Fibroblast of villous mesenchyme (primary cell): ENCODE measurements at places on chromosomes 16 and 17. TPM values are rescaled to one million over a fixed set of nuclear protein-coding genes. Genes with fewer than 3 reads are reported as not detected.

Gene CDH11
- total RNA-seq = 265 and 290 TPM in 2 replicates

Gene MINK1
- 21.6 and 38.0 TPM in 2 replicates for total RNA-seq

Gene C16orf90
- total RNA-seq = not detected in 2 replicates

Gene CSH1
- total RNA-seq = not detected in 2 replicates

Gene TCAP
- under 0.01 TPM in 1 of 2 replicates, not detected in the other for total RNA-seq

Gene WNK4
- total RNA-seq = 1.3 and 3.9 TPM in 2 replicates

Gene KIF2B
- total RNA-seq = not detected in 2 replicates

Gene UBE2O
- 17.4 and 25.9 TPM in 2 replicates for total RNA-seq

Gene ABCA8
- total RNA-seq = 1.6 and 2.2 TPM in 2 replicates

Gene ADORA2B
- total RNA-seq = 14.8 and 50.5 TPM in 2 replicates

Gene P2RX5
- total RNA-seq = 0.32 and 2.2 TPM in 2 replicates

Gene PARD6A
- total RNA-seq = 0.97 and 2.6 TPM in 2 replicates

Gene KRTAP1-1
- not detected in 2 replicates for total RNA-seq

Gene OR1F1
- total RNA-seq = under 0.01 and 0.43 TPM in 2 replicates

Gene RGS11
- 0.64 and 0.86 TPM in 2 replicates for total RNA-seq

Gene EVPLL
- total RNA-seq = not detected in 2 replicates

Gene TEX19
- under 0.01 TPM in 1 of 2 replicates, not detected in the other for total RNA-seq

Gene CDT1
- total RNA-seq = 7.8 and 12.6 TPM in 2 replicates

Gene NOB1
- 22.0 and 23.8 TPM in 2 replicates for total RNA-seq

Gene PROCA1
- total RNA-seq = under 0.01 and 1.6 TPM in 2 replicates

Gene MYO1D
- 19.0 and 54.8 TPM in 2 replicates for total RNA-seq

Gene SUZ12
- total RNA-seq = 20.0 and 29.4 TPM in 2 replicates

Gene CAPN15
- 37.1 and 43.2 TPM in 2 replicates for total RNA-seq

Gene SLFN12
- total RNA-seq = 30.6 and 47.9 TPM in 2 replicates

Gene TMEM220
- total RNA-seq = 2.6 and 3.5 TPM in 2 replicates

Gene CDR2L
- total RNA-seq = 26.8 and 31.9 TPM in 2 replicates

Gene MT1G
- total RNA-seq = not detected in 2 replicates

Gene CORO1A
- 1.6 and 3.5 TPM in 2 replicates for total RNA-seq

Gene C16orf96
- not detected in 2 replicates for total RNA-seq

Gene RNU2-1
- total RNA-seq = not detected in 2 replicates

Gene VPS35
- total RNA-seq = 122 and 193 TPM in 2 replicates

Gene SERPINF2
- total RNA-seq = 0.43 TPM in 1 of 2 replicates, not detected in the other

Gene LRRC36
- total RNA-seq = not detected in 2 replicates

Gene LRRC75A
- 0.32 and 2.6 TPM in 2 replicates for total RNA-seq

Gene OR2C1
- not detected in 2 replicates for total RNA-seq

Gene BFAR
- 97.0 and 111 TPM in 2 replicates for total RNA-seq

Gene FOXL1
- total RNA-seq = 0.86 and 3.5 TPM in 2 replicates

Gene KRT15
- 0.43 and 1.3 TPM in 2 replicates for total RNA-seq
